ENCODE measurements at places on chromosomes 11 and 22.

DNA sequence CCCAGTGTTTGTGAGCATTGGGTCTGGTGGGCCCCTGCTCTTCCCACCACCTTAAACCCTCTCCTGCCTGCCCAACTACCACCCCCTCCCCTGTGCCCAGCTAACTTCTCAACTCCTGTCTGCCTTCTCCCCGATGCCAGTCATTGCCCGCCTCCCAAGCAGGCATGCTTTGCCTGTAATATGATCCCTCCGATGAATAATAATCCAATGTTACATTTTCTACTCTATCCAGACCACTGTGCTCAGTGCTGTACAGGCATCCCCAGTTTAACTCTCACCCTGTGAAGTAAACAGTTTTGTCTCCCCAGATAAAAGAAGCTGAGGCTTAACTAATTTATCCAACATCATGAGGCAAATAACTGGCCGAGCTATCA lies 35.5 kb upstream of the OLFML1 start:
- no peak for DNase-seq
- H3K27me3 ChIP-seq = no peaks in the 10 kb centered on the region

- no peaks in the 10 kb centered on the region for H3K27me3 ChIP-seq
- no peak for DNase-seq
- H3K36me3 ChIP-seq = no peaks in the 10 kb centered on the region
- no peak overlapping the region for H3K4me3 ChIP-seq
- no peak overlapping the region for H3K27ac ChIP-seq
- peaks cover 25% of the 10 kb centered on the region for H3K4me1 ChIP-seq
These were observed 22.8 kb downstream of the GRAP2 start for GRCh38 chr22:39923696-39924095.

DNA sequence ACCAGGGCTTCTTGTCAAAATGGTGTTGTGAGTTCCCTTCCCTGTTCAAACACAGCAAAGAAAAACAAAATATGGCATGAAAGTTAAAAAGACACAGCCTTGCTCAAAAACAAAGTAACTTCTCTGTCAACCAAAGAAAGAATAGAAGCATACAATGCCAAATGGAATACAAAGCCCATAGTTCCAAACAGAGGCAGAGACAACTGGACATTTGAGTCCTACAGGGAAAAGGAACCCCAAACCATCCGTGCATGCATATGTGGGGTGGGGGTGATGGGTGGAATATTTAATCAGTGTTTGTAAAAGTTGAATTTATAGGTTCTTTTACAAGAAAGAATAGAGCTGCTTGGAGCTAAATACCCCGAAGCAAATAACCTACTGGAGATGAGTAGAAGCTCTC lies 218.7 kb downstream of the FAM76B start:
- no peaks in the 10 kb centered on the region for H3K4me1 ChIP-seq
- DNase-seq = no peak
- H3K27ac ChIP-seq = no peak overlapping the region
- no peak overlapping the region for H3K4me3 ChIP-seq
- H3K27me3 ChIP-seq = no peaks in the 10 kb centered on the region
- H3K36me3 ChIP-seq = no peaks in the 10 kb centered on the region

GRCh38 chr11:88814076-88814475 lies 251.7 kb downstream of the GRM5 start:
- no peak for DNase-seq
- H3K4me3 ChIP-seq = no peak overlapping the region
- no peaks in the 10 kb centered on the region for H3K4me1 ChIP-seq
- H3K36me3 ChIP-seq = no peaks in the 10 kb centered on the region
- no peaks in the 10 kb centered on the region for H3K27me3 ChIP-seq
